Keratinocyte (primary cell): ENCODE measurements at places on chromosomes 3 and 15. TPM values are rescaled to one million over a fixed set of nuclear protein-coding genes. Genes with fewer than 3 reads are reported as not detected.

GRAMD2A gene
- 2.5 to 7.8 TPM (median 5.7 TPM) in 3 replicates for polyA plus RNA-seq

GRCh38 chr3:81920816-81921215 is 159.4 kb upstream of the GBE1 start:
- no peaks in the 10 kb centered on the region for H3K36me3 ChIP-seq
- no peak overlapping the region for H3K4me3 ChIP-seq
- DNase-seq = no peak
- no peak overlapping the region for H3K27ac ChIP-seq
- H3K4me1 ChIP-seq = no peaks in the 10 kb centered on the region

GRCh38 chr3:172038798-172039435 is 461 bp upstream of the FNDC3B start:
- peak overlapping the region; percentile 99 for H3K4me3 ChIP-seq
- DNase-seq = no peak
- peak overlapping the region; percentile 85 for H3K27ac ChIP-seq
- H3K27me3 ChIP-seq = no peaks in the 10 kb centered on the region
- H3K36me3 ChIP-seq = no peaks in the 10 kb centered on the region

- no peaks in the 10 kb centered on the region for H3K27me3 ChIP-seq
- no peak overlapping the region for H3K27ac ChIP-seq
- H3K4me1 ChIP-seq = no peaks in the 10 kb centered on the region
Measured at GRCh38 chr3:6578526-6578925, 282.4 kb upstream of the GRM7 start.

DNA sequence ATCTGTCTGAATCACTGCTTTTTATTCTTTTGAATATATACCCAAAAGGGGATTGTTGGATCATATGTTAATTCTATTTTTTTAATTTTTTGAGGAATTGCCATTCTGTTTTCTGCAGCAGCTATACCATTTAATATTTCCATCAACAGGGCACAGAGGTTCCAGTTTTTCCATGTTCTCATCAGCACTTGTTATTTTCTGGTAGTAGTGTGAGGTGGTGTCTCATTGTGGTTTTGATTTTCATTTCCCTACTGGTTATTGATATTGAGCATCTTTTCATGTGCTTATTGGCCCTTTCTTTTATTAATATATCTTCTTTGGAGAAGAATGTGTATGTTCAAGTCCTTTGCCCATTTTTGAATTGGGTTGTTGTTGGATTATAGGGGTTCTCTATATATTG is 68.1 kb downstream of the PDE8A start:
- H3K27me3 ChIP-seq = no peaks in the 10 kb centered on the region
- H3K4me3 ChIP-seq = no peak overlapping the region
- no peak overlapping the region for H3K27ac ChIP-seq
- H3K4me1 ChIP-seq = no peaks in the 10 kb centered on the region
- H3K36me3 ChIP-seq = no peaks in the 10 kb centered on the region
- DNase-seq = no peak
